GOT3 (cell line): ENCODE measurements at places on chromosomes 11 and 22.

GRCh38 chr11:65422633-65423515, at the start of gene NEAT1:
TSS of gene NEAT1 (plus strand) at chr11:65422798.
- DNase-seq: peak; percentile 87

DNA sequence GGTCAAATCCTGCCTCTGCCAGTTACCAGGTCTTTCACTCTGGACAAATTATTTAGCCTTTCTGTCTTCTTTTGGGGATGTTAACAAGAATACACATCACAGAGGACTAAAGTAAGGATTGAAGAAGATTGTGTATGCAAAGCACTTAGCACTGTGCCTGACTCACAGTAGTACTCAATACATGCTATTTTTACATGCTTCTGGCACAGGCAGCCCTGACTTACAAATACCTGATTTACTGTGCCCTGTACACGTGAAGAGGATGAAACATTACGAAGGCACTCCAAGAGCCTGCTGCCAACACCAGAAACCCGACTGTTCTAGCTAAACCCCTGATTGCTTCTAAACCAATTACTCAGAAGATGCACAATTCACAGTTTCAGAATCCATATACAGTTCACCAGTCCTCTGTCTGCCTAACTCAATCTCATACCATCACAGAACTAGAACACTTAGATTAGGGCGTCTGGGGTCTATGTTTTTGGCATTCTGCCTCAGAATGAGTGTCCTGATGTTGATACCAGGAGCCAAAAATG, 300.9 kb upstream of the DDI1 start:
- no peak for DNase-seq

DNA sequence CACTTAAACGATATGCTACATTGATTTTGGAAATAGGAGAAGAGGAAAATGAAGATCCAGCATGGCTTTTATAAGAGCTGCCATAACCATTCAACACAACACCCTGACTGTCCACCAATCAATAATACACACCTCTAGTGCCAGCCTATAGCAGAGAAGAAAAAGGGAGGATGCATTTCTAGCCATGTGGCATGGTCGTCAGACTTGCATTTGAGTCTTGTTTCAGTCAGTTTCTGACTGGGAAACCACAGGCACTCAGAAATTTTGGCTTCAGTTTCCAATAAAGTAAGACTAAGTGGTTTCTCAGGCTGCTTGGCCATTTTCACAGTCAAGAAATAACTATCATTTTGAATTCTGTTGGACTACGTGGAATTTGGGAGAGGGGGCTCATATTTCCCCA, 523.5 kb upstream of the LRRC4C start:
- no peak for DNase-seq

- no peak for DNase-seq
Measured at GRCh38 chr11:5928271-5928670, 13.8 kb upstream of the OR56A3 start.

GRCh38 chr11:96481204-96481603, 91.4 kb downstream of the JRKL start:
- no peak for DNase-seq

GRCh38 chr11:44835296-44835695, 108.5 kb downstream of the TSPAN18 start:
- DNase-seq: no peak

DNA sequence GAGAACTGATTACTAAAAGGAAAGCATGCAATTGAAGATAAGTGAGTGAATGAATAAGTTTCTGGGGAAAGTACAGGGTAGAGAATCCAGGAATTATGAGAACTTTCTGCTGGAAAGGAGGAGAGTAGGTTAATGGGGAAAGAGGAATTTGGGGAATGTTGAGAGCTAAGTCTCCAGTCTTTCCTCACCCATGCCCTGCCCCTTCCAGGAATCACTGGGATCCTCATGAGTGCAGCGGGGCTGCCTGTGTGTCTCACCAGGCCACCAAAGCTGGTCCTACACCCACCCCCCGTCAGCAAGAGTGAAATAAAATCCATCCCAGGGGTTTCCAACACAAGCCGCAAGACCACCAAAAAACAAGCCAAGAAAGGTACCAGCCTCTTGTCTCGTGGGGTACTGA, 17.0 kb downstream of the DTX4 start:
- DNase-seq: no peak

DNA sequence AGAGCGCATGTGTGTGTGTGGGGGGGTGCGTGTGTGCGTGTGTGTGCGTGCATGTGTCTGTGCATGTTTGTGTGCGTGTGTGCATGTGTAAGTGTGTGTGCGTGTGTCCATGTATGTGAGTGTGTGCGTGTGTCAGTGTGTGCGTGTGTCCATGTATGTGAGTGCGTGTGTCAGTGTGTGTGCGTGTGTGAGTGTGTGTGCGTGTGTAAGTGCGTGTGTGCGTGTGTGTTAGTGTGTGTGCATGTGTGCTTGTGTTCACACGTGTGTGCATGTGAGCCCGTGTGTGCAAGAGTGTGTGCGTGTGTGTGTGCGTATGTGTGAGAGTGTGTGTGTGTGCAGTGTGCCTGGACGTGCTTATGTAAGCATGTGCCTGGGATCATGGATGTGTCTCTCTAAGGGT, 14.7 kb upstream of the APOL6 start:
- no peak for DNase-seq

DNA sequence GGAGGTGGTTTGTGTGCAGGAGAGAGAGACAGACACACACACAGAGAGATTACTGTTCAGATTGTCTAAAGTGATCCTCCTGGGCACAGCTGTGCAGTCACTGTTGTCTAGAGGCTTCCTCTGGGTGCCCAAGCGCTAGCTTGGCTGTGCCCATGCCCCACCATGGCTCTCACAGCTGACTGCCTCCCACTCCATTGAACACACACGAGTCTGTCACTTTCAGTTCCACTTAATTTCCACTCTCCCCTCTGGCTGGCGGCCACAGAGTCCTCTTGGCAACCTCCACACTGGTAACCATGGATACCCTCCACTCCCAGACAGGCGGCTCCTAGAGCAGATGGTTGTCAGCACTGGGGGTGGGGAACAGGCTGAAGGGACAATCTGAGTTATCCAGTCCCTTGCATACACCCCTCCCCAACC, 29.1 kb downstream of the MAP6 start:
- no peak for DNase-seq

DNA sequence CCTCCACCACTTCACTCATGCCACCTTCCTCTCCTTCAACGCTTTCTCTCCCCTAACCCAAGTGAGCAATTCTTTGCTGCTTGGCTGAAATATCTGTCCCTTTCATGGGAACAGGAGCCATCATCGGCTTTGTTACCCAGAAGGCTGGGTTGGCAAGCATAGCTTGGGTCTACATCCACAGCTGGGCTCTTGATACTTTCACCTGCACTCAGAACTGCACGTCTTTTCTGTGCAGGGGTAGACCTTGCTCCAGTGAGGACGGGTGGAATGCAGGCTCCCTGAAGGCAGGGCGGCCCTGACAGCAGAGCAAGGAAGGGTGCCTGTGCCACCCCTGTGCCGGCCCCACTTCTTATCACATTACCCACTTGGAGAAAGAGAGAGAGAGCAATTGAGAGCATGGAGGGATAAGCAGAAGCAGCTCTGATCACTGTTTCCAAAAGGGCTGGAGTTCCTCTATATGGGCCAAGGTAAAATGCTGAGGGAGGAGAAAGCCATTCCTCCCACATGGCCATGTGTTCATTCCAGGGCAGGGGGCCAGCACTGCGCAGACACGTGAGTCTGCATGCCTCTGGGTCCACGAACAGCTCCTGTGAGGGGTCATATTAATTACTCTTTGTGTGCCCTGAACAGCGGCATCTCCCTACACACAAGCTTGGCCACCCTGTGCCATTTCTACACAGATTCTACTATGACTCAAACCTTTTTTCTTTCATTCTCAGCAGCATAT, 181.8 kb downstream of the BUD13 start:
- DNase-seq: no peak

DNA sequence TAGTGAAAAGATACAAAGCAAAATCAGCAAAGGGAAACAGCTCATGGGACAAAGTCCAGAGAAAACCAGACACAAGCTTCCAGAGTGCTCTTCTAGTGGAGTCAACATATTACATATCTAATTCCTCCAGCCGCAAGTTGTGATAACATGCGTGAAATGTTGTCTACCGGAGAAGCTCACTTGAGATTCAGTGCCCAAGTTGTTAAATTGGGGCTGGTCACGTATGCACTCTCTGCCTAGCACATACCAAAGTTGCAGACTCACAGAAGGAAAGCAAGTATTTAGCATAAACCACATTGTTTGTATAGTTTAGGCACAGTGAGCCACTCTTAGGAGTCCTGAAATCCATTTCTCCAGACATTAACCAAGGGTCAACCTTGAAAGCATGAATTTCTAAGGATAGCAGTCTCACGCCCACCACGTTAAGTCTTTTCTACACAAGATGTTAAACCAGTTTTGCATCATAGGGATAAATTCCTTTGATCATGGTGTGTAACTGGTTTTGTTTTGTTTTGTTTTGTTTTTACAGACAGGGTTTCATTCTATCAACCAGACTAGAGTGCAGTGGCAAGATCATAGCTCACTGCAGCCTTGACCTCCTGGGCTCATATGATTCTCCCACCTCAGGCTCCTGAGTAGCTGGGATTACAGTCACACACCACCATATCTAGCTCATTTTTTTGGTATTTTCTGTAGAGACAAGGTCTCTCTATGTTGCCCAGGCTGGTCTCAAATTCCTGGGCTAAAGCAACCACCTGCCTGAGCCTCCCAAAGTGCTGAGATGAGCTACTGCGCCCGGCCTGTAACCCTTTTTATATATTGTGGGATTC, 39.5 kb upstream of the EP300 start:
- DNase-seq: no peak

DNA sequence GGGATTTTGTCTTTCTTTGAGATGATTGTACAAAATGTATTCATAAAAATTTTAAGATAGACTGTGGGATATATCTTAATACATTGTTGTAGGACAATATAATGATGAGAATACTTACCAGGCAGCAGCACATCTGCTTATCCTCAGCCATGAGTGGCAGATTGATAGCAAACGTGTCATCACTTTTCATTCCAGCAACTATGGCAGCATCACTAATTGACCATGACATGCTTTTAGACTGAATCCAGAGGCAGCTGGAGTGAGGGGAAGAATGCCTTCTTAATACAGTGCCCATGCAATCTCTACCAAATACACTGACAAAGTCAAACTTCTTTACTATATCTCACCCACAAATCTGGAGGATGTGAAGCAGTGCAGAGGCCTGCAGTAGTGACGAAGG, 755.2 kb upstream of the RAG2 start:
- DNase-seq: no peak

GRCh38 chr22:19396561-19396933, 35.0 kb downstream of the HIRA start:
- DNase-seq: no peak

- no peak for DNase-seq
Measured at GRCh38 chr11:92302770-92303169, 78.2 kb downstream of the FAT3 start.

GRCh38 chr11:59218319-59218718, 5.6 kb upstream of the MPEG1 start:
- DNase-seq: no peak

GRCh38 chr11:2156416-2157182, 4.4 kb downstream of the INS start:
- no peak for DNase-seq

GRCh38 chr22:46046299-46046685, 69.3 kb upstream of the WNT7B start:
- DNase-seq: no peak

DNA sequence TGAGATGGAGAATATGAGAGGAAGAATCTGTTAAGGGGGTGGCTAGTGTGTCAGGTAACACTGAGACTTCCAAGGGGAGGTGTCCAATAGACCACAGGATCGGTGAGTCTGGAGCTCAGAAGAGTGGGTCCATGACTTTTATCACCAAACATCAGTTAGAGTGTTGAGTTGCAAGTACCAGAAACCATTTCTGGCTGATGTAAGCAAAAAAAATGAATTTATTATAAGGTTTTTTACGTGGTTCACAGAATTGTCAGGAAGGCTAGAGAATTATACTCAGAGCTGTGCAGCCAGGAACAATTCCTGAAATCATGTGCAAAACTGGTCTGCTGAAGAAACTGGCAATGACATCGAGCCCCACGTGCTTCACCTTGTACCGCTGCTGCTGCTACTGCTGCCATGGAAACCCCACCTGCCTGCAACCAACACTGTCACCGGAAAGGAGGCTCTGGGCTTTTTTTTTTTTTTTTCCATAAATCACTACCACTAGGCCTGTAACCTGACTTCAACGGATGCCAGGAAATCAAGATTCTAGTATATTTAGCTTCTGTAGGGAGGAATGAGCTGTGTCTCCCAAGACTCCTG, 16.6 kb upstream of the STK33 start:
- no peak for DNase-seq

DNA sequence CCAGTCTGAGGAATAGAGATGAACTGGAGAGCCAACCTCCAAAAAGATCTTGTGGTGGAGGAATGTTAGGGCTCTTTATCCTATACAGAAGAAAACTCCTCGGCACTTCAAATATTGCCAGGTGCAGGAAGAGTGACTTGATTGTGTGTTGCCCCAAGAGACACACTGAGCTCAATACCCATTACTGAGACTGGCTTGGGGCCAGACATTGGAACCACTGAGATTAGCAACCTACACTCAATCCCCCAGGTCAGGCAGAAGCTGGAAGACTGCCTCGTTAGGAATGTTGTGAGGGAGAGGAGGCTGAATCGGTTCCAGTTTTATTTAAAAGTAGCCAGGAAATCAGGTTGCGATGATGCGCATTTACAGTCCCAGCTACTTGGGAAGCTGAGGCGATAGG, 2.4 kb upstream of the SGSM3 start:
- no peak for DNase-seq
